ENCODE measurements at places on chromosomes 2 and 18. TPM values are rescaled to one million over a fixed set of nuclear protein-coding genes. Genes with fewer than 3 reads are reported as not detected.

Gene RAB31
- total RNA-seq = 27.7 TPM

Gene PGAP1
- total RNA-seq = 2.0 TPM

Gene LRP2
- total RNA-seq = not detected

Gene NMUR1
- not detected for total RNA-seq

Gene DOK6
- under 0.01 TPM for total RNA-seq

Gene TMEM178A
- total RNA-seq = not detected

Gene PCARE
- not detected for total RNA-seq

Gene CCDC178
- 8.2 TPM for total RNA-seq

Gene INPP5D
- 17.5 TPM for total RNA-seq

Gene UGT1A3
- total RNA-seq = not detected

Gene CPLX4
- total RNA-seq = not detected

Gene NETO1
- not detected for total RNA-seq

Gene PPP3R1
- total RNA-seq = 27.9 TPM
